ENCODE measurements at places on chromosomes 6 and 20. TPM values are rescaled to one million over a fixed set of nuclear protein-coding genes. Genes with fewer than 3 reads are reported as not detected.
A peak's percentile ranks its signal among the peaks of the same experiment; 100 is the strongest.

KCNK5 gene
- total RNA-seq: 1.3 TPM

GRCh38 chr20:25340380-25340779 lies 50.3 kb downstream of the ABHD12 start:
- no peak for DNase-seq

HLA-DRB1 gene
- 0.83 TPM for total RNA-seq

SMPDL3A gene
- total RNA-seq: 7.3 TPM

GRCh38 chr20:13271098-13271497 lies 50.0 kb downstream of the ISM1 start:
- DNase-seq: no peak

DNA sequence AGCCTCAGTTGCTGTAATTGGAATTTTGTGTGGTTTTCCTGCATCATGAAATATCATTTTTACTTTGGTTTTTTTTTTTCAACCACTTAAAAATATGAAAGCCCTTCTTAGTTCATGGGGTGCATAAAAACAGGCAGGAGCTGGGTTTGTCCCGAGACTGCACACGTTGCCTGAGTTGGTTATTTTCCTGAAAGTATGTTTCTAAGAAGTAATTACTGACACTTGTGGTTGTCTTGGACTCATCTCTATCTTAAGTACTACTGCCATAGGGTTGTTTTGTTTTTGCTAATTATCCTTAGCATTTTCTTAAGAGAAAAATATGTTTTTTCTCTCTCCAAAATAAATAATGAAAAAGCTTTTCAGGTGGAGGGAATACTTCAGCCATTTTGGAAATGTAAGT lies 40.1 kb downstream of the FAM120B start:
- DNase-seq: no peak

DNA sequence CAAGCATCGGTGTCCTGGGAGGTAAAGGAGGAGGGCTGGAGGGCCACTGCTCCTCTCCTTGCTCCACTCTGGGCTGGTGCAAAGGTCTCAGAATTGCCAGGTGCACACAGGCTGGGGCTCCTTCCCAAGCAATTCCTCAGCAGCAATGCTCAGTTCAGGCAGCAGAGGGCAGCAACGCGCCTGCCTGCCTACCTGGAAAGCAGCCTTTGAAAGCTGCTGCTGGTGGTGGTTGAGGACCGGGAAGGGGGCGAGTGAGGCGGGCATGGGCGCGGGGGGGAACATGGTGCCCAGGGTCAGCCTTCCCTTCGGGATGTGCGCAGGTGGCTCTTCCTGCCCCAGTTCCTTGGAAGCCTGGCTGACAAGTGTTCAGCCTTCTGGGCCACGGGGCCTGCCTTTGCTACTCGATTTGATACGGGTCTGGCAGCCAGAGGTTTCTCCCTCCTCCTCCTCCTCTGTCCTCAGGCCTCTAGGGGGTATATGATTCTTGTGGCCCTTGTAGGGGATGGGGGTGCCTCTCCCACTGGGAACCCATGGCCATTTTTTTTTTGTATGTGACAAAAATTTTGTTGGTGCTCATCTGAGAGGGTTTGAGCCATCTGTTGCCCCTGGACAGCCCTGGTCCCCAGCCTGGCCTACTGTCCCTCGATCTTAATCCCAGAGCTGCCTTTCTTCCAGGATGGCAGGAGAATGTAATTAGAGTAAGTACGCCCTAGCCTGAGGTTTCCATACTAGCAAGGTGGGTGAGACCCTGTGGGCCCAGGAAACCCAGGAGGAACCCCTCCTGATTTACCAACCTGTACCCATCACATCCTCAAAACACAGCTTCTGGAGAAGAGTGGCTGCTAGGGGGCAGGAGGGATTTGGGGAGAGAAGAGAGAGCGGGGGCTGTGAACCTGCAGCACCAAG lies 20.1 kb downstream of the MRPS18A start:
- peak; percentile 69 for DNase-seq

- DNase-seq: no peak
Measured at GRCh38 chr6:122393351-122393896, 6.0 kb upstream of the HSF2 start.

PEX3 gene
- 24.7 TPM for total RNA-seq

ABHD16B gene
- total RNA-seq: not detected

CST7 gene
- not detected for total RNA-seq

OR2H1 gene
- not detected for total RNA-seq

DNA sequence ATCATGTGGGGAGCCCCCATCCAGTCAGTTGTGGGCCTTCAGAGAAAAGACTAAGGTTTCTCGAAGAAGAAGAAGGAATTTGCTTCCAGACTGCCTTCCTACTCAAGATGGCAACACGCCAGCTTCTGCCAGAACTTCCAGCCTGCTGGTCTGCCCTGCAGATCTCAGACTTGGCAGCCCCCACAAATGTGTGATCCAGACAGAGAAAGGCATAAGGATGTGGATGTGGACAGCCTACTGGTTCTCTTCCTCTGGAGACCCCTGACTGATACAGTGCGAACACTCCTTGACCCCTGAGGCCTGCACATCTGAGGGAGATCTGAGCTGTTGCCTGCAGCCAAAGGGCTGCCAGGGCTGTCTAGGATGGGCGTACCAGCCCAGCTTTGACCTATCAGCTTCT lies 8.6 kb downstream of the GABRR1 start:
- DNase-seq: no peak

- DNase-seq: no peak
Measured at GRCh38 chr20:19940988-19941460, 76.1 kb upstream of the NAA20 start.

TMEM244 gene
- not detected for total RNA-seq

ARHGAP40 gene
- 1.8 TPM for total RNA-seq

DNA sequence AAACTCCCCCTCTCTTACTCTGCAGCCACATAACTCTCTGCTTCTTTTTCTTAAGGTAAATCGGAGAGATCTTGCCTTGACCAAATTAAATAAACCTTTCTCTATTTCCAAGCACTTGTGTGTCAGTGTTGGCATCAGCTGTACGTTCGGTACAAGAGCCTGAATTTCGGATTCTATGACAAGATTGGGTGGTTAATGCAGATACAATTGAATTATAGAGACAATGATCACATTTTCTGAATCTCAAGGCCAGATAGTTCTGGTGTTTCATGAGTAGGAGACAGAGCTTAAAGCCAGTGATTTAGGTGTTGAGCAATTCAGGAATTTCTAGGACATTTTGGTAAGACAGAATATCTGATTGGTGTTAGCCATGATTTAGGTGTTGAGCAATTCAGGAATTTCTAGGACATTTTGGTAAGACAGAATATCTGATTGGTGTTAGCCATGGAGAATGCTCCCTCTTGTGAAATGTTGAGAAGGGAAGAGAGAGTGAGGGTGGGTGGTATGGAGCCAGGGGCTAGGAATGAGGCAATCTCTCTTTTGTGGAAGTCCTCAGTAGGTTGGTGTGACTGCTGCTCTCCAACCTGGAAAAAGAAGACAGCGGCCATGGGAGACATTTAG lies 5.1 kb downstream of the SPINT3 start:
- DNase-seq: peak; percentile 86

PSORS1C1 gene
- total RNA-seq: 38.8 TPM

FKBP1C gene
- 2.1 TPM for total RNA-seq

Measured in mammary epithelial cell (primary cell).